ENCODE measurements at places on chromosomes 6 and 20. TPM values are rescaled to one million over a fixed set of nuclear protein-coding genes. Genes with fewer than 3 reads are reported as not detected.
A peak's percentile ranks its signal among the peaks of the same experiment; 100 is the strongest.

GRCh38 chr6:117467876-117468275 lies 14.6 kb upstream of the DCBLD1 start:
- no peak for DNase-seq

- peak; percentile 1 for DNase-seq
These were observed 50.0 kb downstream of the PREX1 start for GRCh38 chr20:48777821-48778220.

- no peak for DNase-seq
These were observed 35.7 kb downstream of the CNBD2 start for GRCh38 chr20:36004045-36004444.

DNA sequence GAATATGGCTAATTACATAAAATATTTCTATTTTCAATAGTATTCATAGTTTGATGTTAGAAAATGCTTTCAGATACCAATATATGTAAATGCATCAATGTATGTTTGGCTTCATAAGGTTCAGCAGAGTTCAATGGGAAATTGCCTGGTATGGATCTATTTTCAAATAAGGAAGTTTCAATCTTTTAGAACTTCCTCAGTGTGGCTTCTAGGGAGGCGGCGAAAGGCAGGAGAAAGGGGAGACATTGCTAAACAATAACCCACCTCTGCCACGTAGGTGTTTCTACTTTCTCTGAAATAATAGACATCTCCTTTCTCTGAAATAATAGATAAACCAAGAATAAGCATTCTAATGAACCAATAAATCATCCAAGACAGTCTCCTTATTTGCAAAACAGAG lies 237.7 kb upstream of the RAB32 start:
- no peak for DNase-seq

The CRYBG1 gene
- 39.1 TPM for total RNA-seq

DNA sequence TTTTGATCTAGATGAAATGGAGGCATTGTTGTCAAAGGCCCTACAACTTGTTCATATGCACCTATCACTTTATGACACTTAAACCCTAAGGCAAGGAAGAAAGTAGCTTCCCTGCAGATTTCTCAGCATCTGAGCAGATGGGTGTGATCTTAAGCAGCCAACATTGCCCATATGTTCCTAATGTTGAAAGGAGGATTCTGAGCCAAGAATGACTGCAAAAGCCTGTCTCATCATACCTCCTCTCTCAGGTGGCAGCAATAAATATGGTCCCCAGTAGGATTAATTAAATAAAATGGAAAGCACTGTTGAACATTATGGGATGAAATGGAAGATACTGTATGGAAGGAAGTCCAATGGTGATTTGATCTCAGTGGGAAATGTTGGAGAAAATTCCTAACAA lies 538.1 kb upstream of the MAN1A1 start:
- no peak for DNase-seq

GRCh38 chr6:41573276-41573675 lies 27.1 kb downstream of the FOXP4 start:
- no peak for DNase-seq

- DNase-seq, result no peak
These were observed 117.7 kb downstream of the KIF13A start for GRCh38 chr6:17869753-17870050.

The WFDC10B gene
- not detected for total RNA-seq

The BPIFB3 gene
- not detected for total RNA-seq

The SIGLEC1 gene
- total RNA-seq, result 8.4 TPM

DNA sequence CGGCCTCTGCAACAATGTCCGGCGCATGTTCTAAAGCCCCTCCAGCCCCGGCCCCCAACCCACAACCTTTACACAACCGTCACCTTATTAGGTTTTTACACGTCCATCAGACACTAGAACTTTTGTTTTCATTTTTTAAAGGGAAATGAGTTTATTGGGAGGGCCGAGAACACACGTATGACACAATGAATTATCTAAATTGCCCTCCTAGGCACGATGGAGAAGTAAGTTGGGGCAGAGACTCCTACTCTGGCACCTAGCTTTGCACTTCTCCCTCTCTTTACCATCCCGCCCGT lies 1.2 kb upstream of the DLL1 start:
- no peak for DNase-seq

The PHIP gene
- total RNA-seq, result 51.3 TPM

DNA sequence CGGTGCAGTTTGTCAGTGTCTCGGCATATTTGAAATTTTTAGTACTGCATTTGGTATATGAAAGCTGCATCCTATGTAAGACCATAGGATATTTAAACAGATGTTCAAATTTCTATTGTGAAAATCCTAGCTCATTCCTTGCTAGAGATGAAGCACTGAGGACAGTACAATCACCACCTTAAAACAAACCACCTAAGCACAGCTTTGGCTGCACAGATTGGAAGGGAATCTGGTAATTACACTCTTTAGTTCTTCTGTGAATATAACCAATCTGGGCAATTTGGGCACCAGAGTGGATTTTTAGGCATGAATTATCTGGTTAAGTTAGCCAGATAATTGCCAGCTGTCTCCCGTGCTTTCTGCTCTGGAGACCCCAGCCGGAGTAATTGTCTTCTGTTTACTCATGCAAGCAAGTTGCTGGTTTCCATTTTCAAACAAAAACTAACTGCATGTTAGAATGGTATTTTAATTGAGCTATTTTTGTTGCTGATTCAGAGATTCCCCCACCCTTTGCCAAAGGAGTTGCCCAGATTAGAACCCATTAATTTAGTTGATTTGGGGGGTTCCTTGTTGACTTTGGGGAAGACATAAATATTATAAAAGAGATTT lies 36.9 kb downstream of the E2F3 start:
- no peak for DNase-seq

DNA sequence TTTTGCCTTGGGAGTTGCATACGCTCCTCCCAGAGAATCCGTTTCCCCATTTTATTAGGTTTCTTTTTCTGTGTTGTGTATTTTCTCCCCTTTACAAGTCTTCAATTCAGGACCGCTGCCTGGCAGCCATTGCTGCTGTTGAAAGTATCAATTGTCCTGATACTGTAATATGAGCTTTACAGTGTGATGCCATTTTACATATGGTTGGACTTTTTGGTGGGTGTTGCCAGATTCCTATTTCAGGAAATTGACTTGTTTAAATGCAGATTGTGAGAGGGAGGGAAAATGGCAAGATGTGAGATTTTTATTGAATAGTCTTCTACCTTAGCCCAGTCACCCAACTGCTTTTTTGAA lies 1.2 kb downstream of the PANK2 start:
- no peak for DNase-seq

The BIRC7 gene
- total RNA-seq, result 1.2 TPM

GRCh38 chr20:62370115-62370806 lies 3.1 kb upstream of the LAMA5 start:
- no peak for DNase-seq

The PRKN gene
- total RNA-seq, result 10.2 TPM

DNA sequence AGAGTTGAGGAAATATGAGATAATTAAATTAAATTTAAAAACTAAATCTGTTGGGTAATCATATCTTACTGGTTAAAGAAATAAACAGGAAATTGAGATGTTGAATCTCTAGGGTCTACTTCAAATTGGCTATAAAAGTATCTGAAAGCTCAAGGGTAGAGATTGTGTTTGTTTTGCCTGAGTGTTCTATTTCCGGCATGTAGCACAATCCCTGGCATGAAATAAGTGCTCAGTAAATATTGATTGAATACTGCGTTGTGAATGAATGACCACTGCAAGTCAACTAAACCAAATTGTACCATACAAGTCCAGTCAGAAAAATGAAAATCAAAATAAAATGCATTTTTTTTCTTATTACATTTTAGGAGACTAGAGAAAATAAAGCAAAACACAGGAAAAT lies 709.8 kb downstream of the EPM2A start:
- no peak for DNase-seq

DNA sequence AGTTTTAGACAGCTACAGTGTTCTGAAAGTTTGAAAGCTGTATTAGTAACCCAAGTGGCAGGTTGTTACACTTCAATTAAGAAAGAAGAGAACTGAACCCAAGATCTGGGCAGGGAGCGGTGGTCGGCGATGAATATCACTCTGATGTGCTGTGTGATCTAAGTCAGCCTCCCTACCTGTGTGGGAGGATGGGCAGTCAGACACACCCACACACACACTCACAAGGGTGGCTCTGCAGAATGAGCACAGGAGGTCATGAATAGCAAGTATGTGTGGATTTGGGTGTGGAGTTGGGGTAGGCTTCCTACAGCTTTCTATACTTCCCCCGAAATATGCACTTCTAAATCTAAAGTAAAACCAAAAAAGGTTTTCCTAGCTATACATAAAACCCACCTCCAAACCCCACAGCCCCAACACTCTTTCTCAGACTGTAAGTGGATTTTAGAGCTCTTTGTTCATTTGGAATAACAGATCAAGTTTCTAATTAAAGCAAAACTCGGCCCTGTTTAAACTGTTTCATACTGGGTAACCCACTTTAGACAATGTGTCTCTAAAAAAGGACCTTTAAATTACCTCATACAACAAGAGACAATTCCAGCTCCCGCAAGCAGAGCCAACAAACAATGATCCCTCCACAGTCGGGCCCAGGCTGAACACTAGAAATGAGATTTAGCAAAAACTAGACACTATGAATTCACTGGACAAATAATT lies 19.4 kb downstream of the TNFRSF21 start:
- no peak for DNase-seq

- no peak for DNase-seq
These were observed 85.1 kb downstream of the STMND1 start for GRCh38 chr6:17186925-17187324.

GRCh38 chr6:41408982-41409381 lies 73.6 kb downstream of the NCR2 start:
- no peak for DNase-seq

DNA sequence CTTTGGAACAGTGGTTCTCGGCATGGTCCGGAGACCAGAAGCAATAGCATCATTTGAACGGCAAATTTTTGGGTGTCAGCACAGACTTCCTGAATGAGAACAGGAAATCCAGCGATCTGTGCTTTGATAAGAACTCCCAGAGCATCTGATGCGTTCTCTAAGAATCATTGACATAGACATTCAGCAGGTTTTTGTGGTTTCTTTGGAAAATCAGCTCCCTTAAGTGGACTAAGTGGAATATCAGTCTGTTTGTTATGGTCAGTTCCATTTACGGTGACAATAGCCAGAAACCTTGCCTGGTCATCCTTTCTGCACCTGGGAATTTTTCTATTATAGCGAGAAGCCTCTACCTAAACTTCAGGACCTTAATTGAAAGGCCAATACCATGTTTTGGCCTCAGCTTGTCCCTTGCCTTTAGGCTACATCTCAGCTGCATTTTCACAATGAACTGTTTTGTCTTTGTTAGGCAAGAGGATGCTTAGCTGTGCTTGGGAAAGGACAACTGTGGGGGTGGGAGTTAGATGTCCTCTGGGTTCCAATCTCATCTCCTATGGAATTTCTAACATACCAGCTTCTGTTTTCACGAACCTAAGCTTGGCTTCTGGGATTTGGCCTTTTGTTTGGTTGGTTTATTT lies 299.7 kb downstream of the CDKAL1 start:
- no peak for DNase-seq

DNA sequence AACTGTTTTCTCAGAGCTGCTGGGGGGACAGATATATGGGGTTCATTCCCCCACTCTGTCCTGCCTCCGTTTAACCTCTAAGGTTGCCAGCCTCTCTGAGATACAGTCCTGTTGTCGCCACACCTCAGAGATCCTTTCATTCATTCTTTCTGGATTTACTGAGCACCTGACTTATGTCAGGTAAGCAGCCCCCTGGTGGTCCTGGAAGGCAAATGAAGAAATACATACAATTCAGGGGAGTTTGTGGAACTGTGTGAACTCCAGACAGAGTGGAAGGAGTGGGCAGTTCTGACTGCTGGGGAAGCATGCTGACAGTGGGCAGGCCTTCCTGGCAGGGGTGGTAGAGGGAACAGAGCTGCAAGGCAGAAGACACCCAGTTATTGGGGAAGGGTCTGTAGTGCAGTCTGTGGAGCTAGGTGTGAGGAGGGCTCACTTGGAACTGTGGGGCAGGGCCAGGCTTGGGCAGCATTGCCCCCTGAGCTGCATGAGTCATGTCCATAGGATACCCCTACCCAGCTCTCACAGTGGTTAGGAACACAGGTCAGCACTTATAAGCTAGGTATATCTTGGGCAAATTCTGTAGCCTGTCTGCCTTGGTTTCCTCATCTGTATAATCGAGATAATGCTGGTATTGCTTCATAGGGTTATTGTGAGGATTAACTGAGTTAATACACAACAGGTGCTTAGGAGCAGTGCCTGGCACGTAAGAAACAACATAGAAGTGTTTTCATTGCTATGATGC lies 12.8 kb upstream of the SGK2 start:
- DNase-seq, result peak; percentile 33

DNA sequence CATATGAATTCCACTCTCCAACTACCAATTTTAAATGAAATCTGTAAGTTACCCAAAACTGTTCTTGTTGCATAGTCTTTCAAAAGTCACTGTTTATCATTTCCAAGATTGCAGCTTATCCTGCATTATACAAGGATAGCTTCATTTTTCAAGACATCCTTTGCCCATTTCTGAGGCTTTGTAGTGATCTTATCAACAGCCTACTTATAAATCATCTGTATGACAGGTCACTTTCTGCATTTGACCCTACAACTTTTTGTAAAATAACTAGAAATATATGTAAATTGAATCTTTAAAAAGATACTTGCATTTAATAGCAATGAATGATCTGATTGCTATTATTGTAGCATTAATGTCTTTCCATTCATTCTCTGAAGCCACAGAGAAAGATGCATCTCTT lies 521.1 kb downstream of the UTRN start:
- DNase-seq, result no peak

DNA sequence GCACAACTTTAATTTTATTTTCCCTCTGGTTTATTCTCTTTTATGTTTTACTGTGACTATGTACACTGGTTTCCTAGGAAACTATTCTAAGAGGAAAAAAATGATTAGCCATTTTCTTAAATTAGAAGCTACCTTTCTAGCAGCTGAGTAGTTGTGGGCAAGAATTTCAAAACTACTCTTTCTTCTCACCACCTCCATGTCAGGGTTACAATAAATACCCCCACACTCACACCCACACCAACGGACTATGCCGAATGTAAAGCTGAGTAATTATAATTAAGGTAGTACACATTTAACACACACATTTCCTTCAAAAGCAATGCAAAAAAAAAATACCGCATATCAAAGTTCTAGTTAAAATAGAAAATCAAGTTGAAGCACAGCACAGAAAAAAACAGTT lies 78.9 kb downstream of the ARHGAP18 start:
- no peak for DNase-seq

DNA sequence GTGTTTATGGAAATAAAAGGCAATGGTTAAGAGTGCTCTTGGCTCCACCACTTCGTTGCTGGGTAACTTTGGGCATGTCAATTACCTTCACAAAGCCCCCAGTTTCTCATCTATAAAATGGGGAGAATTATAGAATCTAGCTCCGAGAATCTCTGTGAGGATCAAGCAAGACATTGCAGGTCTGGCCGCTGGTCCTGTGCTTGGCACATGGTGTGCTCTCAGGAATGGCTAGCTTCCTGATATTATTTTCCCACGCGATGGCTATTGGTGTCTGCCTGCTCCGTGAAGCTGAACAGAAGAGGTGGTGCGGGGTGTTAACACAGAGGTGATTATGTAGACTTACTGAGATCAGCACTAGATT lies 57.0 kb downstream of the NOX3 start:
- no peak for DNase-seq

The CRIP3 gene
- 7.5 TPM for total RNA-seq

- no peak for DNase-seq
These were observed 57.1 kb downstream of the POPDC3 start for GRCh38 chr6:105122717-105123116.

GRCh38 chr20:52684905-52685304 lies 287.3 kb upstream of the TSHZ2 start:
- no peak for DNase-seq

The CYP24A1 gene
- total RNA-seq, result not detected

- DNase-seq, result no peak
These were observed 81.1 kb downstream of the LAMA4 start for GRCh38 chr6:112173221-112173804.

- DNase-seq, result no peak
These were observed 200.3 kb upstream of the FAM83B start for GRCh38 chr6:54646069-54646950.
